ENCODE measurements at places on chromosomes 16 and 17.

DNA sequence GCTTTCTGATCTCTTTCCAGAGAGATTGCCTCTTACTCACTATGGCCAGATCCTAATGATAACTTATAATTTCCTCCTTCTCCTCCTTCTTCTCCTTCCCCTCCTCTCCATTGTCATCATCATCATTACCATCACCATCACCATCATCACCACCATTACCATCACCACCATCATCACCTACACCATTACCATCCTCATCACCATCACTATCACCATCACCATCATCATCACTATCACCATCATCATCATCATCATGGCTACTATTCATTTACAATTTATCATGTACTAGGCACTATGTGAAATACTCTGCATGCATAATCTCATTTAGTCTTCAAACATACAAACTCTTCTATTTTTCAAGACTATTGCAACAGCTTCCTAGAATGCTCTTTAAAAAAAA, 540.9 kb upstream of the C16orf82 start:
- no peak for DNase-seq

GRCh38 chr17:13581925-13582324, 19.8 kb downstream of the HS3ST3A1 start:
- DNase-seq, result no peak

DNA sequence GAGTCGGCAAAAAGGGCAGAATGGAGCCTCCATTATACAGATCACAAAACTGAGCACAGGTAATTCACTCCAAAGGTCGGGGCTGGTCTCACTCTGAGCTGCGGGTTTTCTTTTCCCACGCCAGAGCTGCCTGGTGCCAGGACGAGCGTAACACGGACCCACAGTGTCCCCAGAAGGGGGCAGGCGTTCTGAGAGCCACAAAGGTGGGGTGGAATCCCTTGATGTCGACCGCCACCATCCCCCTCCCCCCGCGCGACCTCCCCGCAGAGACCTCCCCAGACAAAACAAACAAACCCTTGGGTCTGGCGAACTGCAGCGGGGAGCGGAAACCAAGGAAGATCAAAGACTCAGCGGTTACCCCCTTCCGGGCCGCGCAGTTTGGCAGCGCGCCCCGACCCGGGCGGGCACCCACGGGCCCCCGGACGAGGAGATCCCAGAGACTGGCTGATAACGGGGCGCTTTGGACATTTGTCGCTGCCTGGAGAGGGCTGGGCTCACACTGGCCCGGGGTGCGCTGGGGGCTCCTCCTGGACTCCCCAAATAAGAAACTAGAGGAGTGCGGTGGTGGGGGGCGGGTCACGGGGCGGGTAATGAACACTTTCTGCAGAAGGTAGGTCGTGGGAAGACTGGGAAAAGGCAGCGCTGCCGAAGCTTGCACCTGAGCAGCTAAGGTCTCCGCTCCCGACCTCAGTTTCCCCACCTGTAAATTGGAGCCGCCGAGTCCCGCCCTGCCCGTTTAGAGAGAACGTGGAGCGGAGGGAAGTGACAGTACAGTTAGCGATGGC, 664 bp upstream of the NKD1 start:
- DNase-seq, result peak; percentile 25

- no peak for DNase-seq
Measured at GRCh38 chr17:29714146-29714545, 91.4 kb upstream of the CORO6 start.

DNA sequence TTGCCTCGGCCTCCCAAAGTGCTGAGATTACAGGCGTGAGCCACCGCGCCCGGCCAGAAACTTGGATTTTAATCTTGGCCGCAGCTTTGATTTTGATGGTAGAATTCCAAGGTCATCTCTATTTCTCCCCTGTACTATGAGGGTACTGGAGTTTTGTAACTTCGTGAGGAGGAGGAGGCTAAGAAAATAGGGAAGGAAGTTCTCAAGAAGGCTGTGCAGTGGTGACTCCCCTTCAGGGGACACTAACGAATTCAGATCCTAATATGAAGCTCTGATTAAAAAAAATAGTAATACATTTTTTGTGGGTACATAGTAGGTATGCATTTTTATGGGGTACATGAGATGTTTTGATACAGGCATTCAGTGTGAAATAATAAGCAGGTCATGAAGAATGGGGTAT, 55.9 kb downstream of the LDHD start:
- no peak for DNase-seq

DNA sequence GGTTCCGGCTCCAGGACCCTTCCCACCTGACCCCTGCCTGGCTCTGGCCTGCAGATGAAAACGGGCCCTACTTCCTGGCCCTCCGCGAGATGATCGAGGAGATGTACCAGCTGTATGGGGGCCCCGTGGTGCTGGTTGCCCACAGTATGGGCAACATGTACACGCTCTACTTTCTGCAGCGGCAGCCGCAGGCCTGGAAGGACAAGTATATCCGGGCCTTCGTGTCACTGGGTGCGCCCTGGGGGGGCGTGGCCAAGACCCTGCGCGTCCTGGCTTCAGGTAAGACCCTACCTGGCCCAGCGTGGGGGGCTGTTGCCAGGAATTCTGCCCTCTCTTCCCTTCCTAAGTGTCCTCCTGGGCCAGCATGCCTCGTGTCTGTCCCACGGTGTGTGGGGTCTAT, 8.6 kb upstream of the SLC7A6 start:
- no peak for DNase-seq

DNA sequence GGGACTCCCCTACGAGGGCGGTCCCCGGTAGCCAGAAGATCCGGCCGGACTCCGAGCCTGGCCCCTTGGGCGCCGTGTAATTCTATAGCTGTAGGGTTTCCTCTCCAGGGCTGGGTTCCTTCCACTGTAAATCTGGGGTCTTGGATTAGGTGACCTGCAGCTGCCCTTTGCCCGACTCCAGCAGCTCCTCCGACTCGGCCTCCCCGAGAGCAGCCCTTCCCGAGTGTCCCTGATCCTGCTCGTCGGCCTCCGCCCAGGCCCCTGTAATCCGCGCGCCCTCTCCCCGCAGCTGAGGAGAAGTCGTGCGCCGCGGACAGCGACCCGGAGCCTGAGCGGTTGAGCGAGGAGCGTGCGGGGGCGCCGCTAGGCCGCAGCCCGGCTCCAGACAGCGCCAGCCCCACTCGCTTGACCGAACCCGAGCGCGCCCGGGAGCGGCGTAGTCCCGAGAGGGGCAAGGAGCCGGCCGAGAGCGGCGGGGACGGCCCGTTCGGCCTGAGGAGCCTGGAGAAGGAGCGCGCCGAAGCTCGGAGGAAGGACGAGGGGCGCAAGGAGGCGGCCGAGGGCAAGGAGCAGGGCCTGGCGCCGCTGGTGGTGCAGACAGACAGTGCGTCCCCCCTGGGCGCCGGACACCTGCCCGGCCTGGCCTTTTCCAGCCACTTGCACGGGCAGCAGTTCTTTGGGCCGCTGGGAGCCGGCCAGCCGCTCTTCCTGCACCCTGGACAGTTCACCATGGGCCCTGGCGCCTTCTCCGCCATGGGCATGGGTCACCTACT, 5.5 kb downstream of the TBX2 start:
- DNase-seq, result no peak

DNA sequence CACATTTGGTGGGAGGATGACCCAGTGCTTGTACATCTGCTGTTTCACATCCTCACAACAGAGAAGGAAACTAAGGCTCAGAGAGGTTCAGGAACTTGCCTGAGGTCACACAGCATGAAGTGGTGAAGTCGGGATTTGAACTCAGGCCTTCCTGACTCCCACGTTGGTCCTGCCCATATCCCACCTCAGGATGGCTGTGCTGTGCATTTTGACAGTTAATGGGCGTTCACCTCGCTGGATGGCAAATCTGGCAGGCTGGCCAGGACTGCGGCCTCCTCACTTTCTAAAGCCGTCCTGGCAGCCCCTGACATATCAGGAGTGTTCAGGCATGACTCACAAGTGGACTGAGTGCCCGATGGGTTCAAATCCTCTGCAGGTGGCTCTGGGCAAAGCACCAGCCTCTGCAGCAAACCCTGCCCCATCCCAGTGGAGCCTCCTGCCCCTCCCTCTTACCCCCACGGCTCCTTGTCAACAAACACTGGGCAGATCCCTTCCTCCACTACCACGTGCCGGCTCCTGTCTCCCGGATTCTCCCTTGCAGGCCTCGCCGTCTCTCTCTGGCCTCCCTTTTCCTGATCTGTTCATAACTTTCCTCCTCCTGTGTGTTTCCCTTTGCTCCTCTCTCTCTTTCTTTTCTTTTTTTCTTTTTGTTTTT, 29.2 kb downstream of the SOCS3 start:
- no peak for DNase-seq

DNA sequence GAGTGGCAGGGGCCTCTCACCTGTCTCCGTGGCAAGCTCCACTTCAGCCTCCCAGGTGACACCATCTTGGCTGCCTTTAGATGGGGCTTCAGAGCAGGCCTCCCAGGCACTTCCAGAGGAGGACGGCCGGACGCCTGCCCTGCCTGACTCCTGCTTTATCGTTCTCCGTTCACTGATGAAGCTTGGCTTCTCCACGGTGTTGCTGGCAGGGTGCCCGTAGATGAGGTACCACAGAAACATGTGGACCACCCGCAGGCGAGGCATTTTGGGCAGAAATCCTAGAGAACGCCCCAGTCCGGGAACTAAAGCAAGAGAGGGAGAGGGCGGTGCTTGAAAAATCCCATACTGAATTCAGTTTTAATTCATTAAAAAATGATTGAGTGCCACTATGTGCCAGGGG, 54.5 kb downstream of the GTF3C1 start:
- DNase-seq, result no peak

DNA sequence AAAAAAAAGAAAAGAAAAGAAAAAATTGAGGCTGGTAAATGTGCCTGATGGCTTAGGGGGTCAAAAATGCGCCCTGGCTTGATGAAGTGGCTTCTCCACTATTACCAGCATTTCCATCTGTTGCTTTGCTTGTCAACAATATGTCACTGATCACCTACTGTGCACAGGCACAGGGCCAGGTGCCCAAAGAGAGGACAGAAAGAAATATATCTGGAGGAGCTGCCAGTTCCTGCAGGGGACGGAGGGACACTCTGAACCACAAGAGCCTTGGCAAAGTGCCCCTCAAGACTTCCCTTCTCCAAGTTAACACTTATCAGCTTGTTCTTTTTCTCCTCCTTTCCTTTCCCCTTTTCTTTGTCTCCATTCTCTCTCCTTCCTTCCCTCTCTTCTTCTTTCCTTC, 34.7 kb downstream of the GINS3 start:
- no peak for DNase-seq

GRCh38 chr16:68564382-68564985, 25.4 kb downstream of the ZFP90 start:
- DNase-seq, result no peak

DNA sequence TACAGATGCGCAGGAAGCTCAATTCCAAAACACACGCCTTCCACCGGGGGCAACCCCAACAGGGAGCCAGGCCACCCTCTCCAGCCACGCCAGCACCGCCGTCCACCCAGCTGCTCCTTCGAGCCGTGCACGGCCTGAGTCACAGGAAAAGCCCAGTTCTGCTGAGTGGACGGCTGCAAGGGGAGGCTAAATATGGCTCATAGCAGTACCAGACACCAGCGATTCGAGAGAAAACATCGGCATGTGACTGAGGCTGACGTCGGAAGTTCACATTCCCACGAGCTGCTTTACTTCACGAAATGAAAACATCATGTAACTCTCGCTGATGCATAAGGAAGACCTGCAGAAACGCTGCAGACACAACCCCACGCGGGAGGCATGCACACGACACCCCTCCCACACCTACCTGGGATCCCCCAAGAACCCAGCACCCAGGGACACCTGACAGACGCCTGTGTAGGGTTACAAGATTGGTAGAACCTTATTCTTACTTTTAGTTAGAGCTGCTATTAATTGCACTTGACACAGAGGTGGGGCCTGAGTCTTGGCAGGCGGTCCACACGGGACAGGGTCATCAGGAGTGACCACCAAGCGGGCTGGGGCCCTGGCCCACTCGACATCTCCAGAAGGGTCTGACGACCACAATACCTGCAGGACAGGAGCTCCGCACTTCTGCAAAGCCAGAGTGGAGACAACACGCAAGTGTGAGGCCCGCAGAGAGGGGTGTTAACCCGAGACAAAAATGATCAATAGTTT, 116.8 kb downstream of the ANKRD11 start:
- DNase-seq, result no peak

DNA sequence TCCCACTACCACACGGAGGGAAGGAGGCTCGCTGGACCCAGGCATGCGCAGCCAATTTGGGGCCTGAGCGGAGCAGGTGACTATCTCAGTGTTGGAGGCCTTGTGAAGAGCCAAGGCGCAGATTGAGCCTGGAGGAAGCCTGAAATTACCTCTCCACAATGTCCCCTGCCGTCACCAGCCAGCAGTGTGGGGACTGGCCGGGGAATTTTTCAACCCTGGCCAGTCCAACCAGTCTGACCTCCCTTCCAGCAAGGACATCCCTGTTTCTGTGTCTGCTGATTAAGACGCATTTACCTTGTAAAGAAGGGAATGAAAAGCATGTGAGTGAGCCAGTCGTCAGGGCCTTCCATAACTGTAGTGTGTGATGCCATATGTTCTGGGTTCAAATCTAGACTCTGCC, 198.1 kb upstream of the IRX3 start:
- no peak for DNase-seq

DNA sequence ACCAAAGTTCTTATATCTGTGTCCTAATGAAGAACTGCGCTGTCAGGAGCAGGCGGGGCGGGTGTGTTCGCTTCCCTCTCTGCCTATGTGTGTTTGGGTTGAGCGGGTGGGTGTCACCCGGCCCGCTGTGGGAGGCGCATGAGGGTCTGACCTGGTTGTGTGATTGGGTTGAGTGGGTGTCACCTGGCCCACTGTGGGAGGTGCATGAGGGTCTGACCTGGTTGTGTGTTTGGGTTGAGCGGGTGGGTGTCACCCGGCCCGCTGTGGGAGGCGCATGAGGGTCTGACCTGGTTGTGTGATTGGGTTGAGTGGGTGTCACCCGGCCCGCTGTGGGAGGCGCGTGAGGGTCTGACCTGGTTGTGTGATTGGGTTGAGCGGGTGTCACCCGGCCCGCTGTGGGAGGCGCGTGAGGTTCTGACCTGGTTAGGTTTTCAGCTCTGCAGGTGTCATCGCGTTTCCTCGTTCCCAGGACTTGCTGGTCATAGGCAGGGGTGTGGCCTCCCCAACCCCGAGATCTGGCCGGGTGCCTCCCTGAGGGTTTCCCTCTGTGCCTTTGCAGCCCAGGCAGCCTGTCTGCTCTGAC, 69.6 kb upstream of the ZNF750 start:
- DNase-seq, result no peak

GRCh38 chr16:17345043-17345442, 125.7 kb downstream of the XYLT1 start:
- no peak for DNase-seq

GRCh38 chr16:27242868-27243590, 25.5 kb downstream of the NSMCE1 start:
- no peak for DNase-seq

- DNase-seq, result no peak
Measured at GRCh38 chr16:47461598-47462266, 601 bp downstream of the PHKB start.

Measured in stimulated activated CD4-positive, alpha-beta T cell treated with anti-CD3 and anti-CD28 coated beads, TNF-alpha, amount 100 ng/mL, for 1 hour (primary cell).